ENCODE measurements at places on chromosomes 13 and 19.

- DNase-seq: no peak
Observed at GRCh38 chr19:19131989-19132388, 6.3 kb downstream of the TMEM161A start.

- no peak for DNase-seq
Observed at GRCh38 chr13:103931331-103931845, 865.2 kb upstream of the SLC10A2 start.

DNA sequence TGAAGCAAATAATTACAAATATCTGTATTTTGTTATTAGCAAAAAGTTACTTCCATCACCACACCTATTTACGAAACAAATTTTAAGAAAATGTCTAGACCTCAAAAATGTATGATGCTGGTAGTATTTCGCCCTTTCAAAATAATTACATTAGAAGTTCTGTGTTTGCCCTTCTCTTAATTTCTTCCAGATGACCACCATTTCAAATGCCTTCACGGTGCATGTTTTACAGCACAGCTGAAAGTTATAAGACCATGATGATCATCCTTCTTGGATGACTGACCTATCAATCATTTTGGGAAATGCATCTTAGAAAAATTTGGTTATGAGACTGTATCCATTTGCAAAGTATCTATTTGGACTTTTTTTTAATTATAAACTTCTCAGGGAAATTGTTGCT lies 390.8 kb downstream of the SLITRK6 start:
- no peak for DNase-seq

- DNase-seq: no peak
Observed at GRCh38 chr13:69008499-69008898, 1099.1 kb upstream of the ATXN8OS start.

DNA sequence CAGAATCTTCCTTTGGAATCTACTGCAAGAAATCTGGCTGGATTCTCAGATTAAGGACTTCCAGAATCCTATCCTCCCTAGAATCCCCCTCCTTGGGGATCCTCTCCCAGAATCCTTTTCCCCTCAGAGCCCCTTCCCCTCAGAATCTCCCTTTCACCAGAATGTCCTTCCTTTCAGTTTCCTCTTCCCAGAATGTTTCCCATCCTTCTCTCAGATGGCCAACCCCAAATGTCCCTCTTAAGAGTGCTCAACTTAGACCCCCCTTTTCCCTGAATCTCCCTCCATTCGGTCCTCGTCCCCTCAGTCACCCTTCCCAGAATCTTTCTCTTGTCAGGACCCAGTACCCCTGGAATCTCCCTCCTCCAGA lies 584 bp upstream of the RPS16 start:
- no peak for DNase-seq

DNA sequence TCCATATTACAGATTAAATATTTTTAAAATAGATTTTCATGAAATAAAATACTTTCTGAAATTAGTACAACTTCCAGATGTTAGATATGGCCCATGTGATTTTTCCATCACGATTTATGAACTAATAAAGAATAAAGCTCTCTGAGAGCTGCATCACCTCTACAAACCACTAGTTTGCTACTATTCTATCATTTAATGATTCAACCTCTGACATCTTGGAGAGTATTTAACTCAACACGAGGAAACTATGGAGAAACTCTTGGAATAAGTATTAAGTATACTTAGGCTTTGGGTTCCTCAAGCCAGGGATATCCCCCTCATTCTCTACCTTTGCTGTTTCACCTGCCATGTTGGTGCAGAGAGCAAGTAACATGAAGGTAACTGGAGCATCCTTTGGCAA lies 55.7 kb downstream of the DACH1 start:
- DNase-seq: no peak

DNA sequence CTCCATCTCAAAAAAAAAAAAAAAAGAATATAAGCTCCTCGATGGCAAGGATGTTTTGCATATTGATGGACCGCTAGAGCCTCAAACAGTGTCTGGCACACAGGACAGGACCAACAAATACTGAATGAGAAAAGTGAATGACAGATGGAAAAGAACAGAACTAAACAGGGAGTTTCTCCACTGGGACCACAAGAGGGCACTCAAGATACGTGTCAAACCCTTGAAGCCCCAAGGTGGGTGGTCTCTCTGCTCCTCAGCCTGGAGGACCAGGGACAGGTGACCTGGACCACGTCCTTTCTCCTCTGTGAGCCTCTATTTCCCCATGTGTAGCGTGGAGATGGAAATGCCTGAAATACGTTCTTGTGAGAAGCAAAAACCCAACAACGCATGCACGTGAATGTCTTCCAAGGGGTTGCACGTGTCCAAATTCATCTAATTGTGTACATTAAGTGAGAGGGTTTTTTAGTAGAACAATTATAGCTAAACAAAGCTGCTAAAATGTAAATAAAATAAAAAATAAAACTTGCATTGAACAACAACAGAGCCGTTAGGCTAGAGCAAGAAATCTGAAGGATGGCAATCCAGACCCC lies 5.7 kb upstream of the CDC42EP5 start:
- DNase-seq: no peak

DNA sequence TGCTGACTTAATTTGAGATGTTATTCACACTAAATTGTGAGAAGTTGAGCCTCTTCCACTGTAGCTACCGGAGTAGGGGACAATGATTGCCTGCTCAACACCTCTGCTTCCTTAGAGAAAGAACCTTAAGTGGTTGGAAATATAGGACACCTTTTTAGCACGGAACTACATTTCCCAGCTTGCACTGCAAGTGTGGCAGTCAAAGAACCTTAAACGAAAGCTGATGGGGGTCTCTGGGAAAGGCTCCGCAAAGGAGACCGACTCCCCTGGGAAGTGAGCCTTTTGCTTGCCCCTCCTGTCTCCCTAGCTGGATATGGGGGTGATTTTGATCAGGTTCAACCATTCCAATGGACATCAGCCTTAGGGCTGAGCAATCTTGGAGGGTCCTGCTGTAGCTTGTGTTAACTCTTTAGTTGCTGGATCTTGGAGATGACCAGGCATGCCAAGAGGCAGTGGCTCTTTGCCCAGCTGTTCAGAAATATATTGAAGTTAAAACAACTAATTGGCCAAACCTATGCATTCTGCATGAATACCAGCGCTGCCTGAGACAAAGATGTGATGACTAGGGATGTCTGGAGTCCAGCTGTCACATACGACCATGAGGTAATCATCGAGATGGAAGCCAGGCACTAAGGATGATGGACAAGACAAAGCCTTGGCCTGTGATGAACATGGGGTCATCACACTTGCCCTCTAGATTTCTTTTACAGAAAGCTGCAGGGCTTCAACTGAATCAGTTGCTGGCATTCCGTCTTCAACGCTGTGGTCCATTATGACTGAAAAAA lies 286.5 kb downstream of the FOXO1 start:
- DNase-seq: no peak

DNA sequence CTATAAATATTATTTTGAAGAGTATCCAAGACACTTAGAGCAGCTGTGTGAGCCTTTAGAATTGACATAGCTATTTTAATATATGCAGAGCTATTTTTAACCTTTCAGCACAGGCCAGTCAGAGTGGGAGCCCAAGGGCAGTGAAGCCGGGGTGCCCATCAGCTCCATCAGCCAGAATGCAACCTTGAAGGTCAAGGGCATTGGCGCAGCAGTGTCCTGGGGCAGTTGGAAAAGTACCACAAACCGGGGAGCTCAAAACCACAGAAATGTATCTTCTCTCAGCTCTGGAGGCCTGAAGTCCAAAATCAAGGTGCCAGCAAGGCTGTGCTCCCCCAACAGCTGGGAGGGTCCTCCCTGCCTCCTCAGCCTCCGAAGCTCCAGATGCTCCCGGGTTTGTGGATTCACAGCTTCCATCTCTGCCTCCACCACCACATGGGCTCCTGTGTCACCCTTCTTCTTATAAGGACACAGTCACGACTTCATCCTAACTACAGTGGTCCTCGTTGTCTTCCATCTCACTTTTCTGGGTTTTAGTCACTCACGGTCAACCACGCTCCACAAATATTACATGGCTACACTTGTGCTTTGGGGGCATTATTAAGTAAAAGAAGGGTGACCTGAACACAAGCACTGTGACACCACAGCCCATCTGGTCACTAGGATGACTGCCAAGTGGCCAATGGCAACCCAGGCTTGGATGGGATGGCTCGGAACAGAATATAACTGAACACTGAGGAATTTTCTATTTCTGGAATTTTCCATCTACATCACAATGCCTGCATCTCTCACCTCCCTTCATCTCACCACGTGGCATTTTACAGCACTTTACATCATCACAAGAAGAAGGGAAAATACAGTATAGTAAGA lies 15.9 kb upstream of the GAS6 start:
- DNase-seq: no peak

GRCh38 chr19:5334366-5334739 lies 6.3 kb downstream of the PTPRS start:
- DNase-seq: no peak

DNA sequence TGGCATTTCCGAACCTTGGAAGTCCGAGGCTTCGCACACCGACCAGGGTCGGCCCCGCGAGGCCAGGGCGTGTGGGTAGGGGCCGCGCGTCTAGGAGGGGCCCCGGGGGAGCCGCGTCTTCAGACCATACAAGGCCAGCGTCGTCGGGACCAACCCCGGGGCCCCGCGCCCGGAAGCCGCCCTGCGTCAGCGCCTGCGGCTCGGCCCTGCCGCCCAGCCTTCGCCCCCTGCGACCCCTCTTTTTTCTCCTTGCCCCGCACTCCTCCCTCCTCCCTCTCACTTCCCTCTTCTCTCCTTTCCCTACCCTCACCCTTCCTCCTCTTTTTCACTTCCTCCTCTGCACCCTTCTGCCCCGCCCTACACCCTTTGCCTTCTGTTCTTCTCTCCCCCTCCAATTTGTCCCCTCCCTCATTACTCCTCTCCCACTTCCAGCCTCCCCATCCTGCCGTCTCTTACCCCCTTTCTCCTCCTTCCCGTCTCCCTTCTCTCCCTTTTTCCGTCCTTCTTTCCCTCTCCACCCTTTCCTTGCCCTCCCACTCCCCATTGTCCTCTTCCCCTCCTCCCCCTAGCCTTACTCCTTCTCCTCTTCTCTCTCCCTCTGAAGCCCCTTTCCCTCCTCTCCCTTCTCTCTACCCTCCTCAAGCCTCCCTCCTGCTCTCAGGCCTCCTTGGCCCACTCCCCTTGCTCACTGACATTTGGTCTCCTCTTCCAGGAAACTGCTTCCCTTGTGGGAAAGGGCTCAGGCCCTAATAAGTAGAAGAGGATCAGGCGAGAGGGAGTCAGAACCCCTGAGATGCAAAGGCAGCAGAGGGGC lies 2.2 kb upstream of the PLEKHG2 start:
- DNase-seq: no peak

DNA sequence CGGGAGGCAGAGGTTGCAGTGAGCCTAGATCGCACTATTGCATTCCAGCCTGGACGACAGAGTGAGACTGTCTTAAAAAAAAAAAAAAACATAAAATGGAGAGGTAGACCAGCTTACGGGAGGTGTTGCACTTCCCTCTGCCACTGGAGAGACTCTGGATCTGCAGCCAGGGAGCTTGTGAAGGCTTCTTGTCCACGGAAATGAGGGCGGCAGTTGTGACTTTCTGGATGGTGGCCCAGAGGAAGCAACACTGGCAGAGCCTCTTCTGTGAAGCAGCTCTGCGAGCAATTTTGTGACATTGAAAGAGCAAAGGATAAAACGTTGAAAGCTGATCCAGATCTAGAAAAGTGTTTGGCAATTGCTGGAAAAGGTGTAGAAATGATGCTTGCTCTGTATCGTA lies 10.4 kb downstream of the SPINT2 start:
- DNase-seq: no peak

DNA sequence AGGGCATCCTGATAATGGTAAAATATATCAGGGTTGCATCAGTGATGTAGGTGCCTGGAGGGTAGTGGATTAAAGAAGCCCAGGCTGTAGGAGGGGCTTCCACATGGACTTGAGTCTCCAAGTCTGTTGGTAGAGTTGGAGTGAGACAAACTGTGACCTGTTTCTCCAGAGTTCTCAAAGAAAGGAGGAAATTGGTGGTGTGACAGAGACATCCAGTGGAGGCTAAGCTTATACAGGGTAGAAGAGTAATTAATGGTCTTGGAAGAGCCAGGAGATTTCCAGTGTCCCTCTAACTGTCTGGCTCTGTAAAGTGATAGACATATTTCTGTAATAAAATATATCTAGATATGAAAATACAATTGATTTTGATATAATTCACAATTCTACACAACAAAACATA lies 61.1 kb downstream of the GPC5 start:
- no peak for DNase-seq

GRCh38 chr13:75425216-75426009 lies 56.6 kb downstream of the TBC1D4 start:
- DNase-seq: no peak

DNA sequence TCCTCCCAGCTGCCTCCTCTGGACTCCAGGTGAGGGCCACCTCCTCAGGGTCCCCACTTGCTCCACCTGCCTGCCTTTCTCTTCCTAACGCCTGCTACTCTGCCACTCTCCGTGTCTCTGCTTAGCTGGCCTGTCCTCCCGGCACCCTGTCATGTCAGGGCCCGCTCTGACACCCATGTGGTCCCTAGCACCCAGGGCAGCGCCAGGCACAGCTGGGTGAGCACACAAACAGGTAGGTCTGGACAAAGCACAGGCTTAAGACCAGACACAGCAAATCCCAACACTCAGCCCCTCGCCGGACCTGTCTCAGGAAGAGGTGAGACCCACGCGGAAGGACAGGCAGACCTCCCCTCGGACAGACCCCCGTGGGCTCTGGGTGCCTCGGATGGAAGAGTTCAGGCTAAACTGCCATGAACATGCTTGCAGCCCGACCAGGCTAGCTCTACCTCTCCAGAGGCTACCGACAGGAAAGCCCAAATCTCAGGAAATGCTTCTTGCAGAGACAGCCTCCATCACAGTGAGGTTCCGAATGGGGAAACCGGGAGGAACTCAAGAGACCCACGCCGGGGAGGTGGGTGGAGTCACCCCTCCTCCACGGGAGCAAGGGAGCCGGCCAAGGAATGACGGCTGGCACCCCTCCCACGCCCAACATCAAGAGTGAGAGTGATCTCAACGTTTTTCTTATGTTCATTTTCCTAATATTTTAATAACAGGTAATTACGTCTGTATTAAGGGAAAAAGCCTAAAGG lies 12.5 kb downstream of the ZNF787 start:
- no peak for DNase-seq

- DNase-seq: no peak
Observed at GRCh38 chr13:73324842-73325722, 266.3 kb downstream of the KLF5 start.

- no peak for DNase-seq
Observed at GRCh38 chr19:1837625-1838105, 10.6 kb downstream of the REXO1 start.

GRCh38 chr19:1070931-1071791 lies 4.2 kb downstream of the ARHGAP45 start:
- DNase-seq: no peak

- no peak for DNase-seq
Observed at GRCh38 chr13:23671897-23672296, 101.7 kb downstream of the TNFRSF19 start.

- no peak for DNase-seq
Observed at GRCh38 chr19:33040994-33041827, 23.5 kb downstream of the RHPN2 start.

Measured in keratinocyte (primary cell).